ENCODE measurements at places on chromosomes 5 and 9.

GRCh38 chr5:36273809-36274526 is 27.7 kb downstream of the RANBP3L start:
- DNase-seq: no peak

DNA sequence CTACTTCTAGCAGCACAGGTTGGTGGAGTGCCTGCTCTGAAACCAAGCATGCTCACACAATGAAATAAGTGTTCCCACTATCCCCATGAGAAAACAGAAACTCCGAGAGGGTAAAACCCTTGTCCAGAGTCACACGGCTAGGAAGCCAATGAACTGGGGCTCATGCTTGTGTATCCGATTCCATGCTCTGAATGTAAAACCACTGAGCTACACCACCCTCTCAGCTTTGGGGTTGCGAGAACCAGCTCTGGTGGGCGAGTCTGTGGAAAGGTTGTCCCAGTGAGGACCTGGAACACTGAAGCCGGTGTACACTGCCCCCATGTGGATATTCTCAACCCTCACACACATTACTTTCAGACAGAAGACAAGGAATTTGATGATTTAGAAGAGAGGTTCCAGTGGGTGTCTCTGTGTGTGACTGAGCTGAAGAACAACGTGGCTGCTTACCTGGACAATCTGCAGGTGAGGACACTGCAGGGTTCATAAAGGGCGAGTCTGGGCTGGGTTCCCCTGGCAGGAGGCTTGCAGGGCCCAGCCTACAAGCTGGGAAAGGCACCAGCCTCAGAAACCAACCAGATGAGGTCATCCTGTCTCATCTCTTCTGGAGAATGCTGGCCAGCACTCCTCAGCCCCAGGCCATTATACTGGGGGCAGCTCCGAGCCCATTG is 37.4 kb downstream of the ARHGEF37 start:
- DNase-seq: no peak

DNA sequence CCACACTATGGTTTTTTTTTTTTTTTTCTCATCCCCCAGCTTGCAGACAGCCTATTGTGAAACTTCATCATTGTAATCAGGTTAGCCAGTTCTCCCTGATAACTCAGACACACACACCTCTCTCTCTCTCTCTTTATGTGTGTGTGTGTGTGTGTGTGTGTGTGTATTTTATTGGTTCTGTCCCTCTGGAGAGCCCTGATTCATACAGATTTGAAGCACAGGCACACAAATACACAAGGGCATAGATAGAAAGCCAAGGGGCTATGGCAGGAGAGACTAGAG is 20.6 kb upstream of the VCAN start:
- no peak for DNase-seq

DNA sequence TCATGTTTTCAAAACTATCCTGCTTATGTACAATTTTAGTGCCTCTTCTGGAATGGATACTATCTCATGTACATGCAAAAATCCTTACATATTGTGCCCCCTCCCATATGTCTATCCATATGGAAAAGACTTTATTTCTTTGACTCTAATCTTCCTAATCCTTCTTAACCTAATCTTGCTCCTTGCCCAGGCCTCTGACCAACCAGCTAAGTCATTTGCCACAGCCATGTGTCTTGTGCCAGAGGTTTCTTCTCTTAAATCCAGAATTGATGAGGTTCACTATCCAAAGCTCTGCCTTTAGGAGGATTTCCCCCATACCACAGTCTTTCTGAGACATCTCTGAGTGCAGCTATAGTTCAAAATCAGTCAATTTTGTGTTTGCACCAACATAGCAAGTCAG is 68.9 kb upstream of the RNF180 start:
- DNase-seq: no peak

GRCh38 chr9:108687006-108687987 is 168.5 kb downstream of the ACTL7B start:
- DNase-seq: no peak

DNA sequence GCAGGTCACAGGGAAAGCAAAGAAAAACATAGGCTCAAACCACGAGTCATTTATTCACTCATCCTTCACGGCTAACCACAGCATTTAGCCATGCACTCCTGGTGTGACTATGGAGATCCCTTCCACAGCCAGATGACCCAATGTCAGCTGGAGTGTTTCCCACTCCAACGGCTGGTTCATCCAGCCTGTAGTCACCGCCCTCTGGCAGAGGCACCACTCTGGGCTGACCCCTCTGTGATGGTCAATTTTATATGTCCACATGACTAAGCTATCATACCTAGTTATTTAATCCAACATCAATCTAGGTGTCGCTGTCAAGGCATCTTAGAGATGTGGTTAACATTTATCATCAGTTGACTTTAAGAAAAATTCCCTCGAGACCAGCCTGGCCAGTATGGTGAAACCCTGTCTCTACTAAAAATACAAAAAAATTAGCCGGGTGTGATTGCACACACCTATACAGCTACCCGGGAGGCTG is 9.5 kb upstream of the PHF19 start:
- no peak for DNase-seq

DNA sequence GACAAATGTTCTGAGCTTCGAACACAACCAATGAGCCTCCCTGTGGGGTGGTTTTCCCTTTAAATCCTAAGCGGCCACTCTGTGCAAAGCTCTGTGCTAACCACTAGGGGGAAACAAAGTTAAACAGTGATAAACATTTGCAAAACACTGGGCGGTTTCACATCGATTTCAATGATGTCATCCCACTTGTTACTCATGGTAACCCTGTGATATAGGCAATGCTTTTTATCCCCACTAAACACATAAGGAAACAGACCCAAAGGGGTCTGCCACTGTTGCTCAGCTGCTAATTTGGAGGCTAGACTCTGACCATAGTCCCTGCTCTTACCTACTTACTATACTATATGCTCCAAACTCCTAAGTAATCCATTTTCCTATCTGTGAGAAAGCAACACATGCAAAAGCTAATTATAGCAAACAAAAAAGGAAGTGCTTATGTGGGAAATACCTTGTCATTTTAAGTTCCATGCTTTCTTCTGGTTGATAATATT is 57.3 kb downstream of the PTPN3 start:
- DNase-seq: no peak

GRCh38 chr5:153445875-153446579 is 44.4 kb upstream of the GRIA1 start:
- DNase-seq: no peak

GRCh38 chr5:139654464-139654863 is 6.3 kb downstream of the CXXC5 start:
- no peak for DNase-seq

DNA sequence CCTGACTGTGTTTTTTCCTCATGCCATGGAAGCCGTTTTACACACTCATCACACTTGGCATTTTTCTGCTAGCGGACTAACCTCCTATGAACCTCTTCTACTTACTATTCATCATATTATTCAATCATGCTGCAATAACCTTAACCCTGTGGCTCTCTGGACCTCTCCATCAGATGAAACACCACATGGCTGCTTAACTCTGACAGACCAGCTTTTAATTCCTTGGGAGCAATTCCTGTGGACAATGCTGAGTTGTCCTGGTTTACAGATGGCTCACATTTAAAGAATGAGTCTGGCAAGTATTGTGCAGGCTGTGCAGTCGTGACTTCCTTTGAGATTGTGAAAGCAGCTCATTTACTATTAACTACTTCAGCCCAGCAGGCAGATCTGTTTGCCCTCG is 9.0 kb downstream of the OR1J1 start:
- DNase-seq: no peak

DNA sequence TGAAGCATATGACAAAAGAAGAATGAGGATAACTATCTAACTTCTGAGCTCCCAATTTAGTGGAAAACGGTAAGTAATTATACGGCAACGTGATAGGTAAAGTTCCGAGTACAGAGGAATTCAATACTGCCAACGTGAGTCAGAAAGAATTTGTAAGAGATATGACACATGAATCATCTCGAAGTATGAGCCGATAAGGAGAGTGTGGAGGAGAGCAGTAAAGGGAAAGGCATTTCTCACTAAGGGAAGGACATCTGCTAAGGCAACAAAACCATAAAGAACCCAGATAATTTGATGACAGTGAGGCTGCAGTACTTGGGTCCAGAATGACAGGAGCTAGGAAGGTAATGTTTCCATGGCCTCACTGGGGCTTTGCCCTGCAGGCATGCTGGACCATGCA is 11.0 kb downstream of the MPDZ start:
- DNase-seq: no peak

DNA sequence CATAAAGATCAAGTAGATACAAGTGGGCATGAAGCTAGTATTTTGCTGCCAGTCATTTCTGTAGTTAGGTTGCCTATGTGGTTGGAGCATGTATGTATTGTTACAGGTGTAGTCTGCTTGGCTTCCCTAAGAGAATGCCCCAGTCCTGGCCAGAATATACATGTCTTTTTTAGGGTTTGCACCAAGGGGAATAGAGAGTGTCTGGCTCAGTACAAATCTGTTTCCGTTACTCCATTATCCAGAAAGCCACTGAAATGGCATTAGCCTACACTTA is 23.2 kb downstream of the TGFBR1 start:
- DNase-seq: no peak

- no peak for DNase-seq
Measured at GRCh38 chr5:170479484-170479883, 24.3 kb upstream of the KCNIP1 start.

- DNase-seq: no peak
Measured at GRCh38 chr9:81519816-81520495, 169.4 kb downstream of the TLE1 start.

DNA sequence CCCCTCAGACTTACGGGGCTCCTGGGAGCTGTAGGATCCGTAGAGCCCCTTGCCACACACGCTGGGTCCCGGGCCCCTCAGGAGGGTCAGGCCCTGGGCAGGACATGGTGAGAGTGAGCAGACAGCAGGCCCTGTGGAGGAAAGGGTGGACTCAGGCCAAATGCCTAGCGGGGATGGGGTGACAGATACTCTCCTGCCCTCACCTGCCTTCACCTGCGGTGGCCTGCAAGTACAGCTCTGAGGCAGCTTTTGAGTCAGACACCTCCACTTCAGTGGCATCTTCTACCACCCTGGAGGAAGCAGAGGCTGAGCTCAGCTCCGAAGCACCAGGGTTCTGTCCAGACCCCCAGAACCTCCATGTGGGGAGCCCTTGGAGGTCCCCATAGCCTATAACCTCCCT is 26.2 kb downstream of the SLC35A4 start:
- DNase-seq: no peak

GRCh38 chr5:133113331-133114061 is 61.7 kb downstream of the HSPA4 start:
- no peak for DNase-seq

GRCh38 chr5:54725391-54726280 is 208.1 kb downstream of the SNX18 start:
- DNase-seq: no peak

DNA sequence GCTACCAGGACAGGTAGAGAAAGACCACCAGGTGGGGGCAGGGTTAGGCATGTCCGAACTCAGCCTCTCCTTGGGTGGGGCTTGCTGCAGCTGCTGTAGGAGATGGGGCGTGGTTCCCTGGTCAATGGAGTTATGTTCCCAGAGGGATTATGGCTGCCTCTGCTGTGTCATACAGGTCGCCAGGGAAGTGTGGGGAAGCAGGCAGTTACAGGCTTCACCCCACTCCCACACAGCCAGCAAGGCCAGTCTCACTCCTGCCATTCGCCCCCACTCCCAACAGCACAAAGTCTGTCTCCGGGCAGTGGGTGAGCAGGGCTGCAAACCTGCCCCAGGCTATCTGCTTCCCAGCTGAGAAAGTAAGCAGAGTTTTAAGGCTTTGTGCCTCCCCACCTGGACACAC is 20.0 kb upstream of the CEP72 start:
- no peak for DNase-seq

DNA sequence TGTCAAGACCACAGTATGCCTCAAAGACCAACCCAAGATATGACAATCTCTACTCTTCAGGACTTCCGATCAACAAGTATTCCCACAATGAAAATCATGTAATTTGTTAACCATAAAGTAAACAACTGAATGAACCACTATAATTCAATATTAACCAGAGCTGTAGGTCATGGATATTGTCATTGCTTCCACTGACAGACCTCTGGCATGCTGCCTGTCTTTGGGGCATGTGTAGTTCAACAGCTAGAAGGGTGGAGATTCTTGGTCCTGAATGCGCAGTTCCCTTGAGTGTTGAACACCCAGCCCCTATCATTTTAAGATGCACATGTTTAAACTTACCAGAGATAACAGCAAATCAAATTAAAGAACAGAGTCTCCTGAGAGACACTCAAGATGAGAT is 283.0 kb downstream of the CEMIP2 start:
- DNase-seq: no peak

- DNase-seq: no peak
Measured at GRCh38 chr5:41067714-41068568, 3.2 kb downstream of the MROH2B start.

DNA sequence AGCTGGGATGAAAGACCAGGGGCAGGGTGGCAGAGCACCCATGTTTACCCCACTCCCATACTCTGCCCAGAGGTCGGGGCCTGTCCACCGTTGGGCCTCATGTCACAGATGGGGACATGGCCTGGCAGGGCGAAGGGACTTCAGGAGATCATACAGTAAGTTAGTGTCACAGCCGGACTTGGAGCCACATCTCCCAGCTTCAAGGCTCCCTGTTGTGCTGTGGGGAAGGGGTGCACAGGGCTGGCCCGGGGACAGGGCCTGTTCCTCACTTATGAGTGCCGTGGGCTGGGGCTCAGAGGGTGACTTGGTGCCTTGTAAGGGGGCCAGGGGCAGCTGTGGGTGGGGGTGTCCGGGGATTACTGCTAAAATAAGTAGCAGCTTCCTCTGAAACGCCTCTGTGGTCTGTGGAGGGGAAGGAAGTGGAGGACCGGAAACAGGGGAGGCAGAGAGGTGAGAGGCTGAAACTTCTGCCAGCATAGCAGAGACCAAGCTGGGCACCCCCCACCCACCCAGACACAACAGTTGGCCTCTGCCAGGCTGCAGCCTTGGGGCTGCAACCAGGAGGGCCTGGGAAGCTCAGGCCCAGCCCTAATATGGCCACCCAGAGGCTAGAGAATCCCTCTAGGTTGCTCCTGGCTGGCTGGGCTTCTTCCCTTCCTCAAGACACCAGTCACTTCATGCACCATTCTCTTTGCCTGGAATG is 41.1 kb upstream of the NEK6 start:
- DNase-seq: no peak

- DNase-seq: no peak
Measured at GRCh38 chr5:32057187-32058096, 116.7 kb downstream of the GOLPH3 start.

- DNase-seq: no peak
Measured at GRCh38 chr5:172801179-172801671, 30.2 kb upstream of the DUSP1 start.

DNA sequence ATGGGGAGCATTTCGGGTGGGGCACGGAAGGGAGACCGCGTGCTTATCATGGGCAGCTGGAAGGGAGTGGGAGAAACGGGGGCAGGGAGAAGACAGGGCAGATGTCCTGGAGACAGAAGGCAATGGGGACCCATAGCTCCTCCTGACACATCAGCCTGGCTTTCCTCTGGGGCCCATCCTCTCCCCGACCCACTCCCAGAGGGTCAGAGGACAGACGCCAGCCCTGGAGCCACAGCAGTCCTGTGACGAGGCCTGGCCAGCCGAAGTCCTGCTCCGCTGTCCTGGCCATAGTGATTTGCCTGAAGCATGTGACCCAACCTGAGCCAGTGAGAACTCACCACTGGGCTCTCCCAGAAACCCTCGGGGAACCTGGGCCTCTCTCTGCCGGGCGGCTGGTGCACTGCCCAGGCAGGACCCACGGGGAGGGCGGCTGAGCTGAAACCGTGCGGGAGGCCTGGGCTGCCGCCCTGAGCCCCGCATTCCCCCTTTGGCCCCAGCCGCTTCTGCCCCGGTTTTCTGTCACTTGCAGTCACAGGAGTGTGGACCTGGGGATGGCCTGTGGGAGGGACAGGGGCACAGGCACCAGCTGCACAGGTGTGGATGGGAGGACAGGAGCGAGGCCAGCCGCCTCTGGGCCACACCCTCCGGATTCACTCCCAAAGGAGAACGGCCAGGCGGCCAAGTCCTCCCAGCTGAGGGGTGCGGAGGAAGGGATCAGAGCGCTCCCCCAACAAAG is 19.8 kb downstream of the ADAMTS2 start:
- no peak for DNase-seq
